Sigmoid colon (tissue), 7 donors: ENCODE measurements at places on chromosomes 7 and 10. TPM values are rescaled to one million over a fixed set of nuclear protein-coding genes. Genes with fewer than 3 reads are reported as not detected.

PTF1A gene
- total RNA-seq: not detected

TMEM176B gene
- 47.9 TPM for total RNA-seq

DNA sequence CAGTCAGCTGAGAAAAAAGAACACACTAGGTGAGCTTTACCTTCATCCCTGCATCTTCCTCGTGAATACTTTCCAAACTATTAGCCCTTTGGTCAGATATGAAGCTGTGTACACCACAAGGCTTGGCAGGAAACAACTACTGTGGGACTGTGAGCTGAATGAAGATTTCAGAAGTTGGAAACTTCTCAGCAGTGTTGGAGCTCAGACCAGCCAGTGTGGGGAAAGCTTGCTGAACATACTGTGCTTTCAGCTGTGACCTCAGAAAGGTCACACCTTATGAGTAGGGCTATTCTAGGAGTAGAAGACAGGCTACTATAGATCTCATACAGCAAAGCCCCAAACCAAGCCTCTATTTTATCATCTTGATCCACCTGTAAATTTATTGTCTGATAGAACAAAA lies 123.6 kb downstream of the EXOC4 start:
- no peak for DNase-seq

- DNase-seq: no peak
Measured at GRCh38 chr7:137196648-137197047, 146.9 kb downstream of the PTN start.

- no peak for DNase-seq
Measured at GRCh38 chr7:99579281-99579955, 18.6 kb upstream of the TMEM225B start.
